ENCODE measurements at places on chromosomes 2 and 18. TPM values are rescaled to one million over a fixed set of nuclear protein-coding genes. Genes with fewer than 3 reads are reported as not detected.

Gene PSD4
- total RNA-seq: 30.7 TPM

Gene TCF23
- not detected for total RNA-seq

Gene ACVR1C
- total RNA-seq: 2.4 TPM

Gene MOB1A
- 93.5 TPM for total RNA-seq

Gene IL1RN
- not detected for total RNA-seq

Gene TMEM247
- total RNA-seq: not detected

Gene PGAP1
- total RNA-seq: 54.8 TPM

Gene SIX3
- not detected for total RNA-seq

Gene MGAT4A
- total RNA-seq: 33.5 TPM

Gene BOLL
- 0.22 TPM for total RNA-seq
